ENCODE measurements at places on chromosomes 5 and 9.

DNA sequence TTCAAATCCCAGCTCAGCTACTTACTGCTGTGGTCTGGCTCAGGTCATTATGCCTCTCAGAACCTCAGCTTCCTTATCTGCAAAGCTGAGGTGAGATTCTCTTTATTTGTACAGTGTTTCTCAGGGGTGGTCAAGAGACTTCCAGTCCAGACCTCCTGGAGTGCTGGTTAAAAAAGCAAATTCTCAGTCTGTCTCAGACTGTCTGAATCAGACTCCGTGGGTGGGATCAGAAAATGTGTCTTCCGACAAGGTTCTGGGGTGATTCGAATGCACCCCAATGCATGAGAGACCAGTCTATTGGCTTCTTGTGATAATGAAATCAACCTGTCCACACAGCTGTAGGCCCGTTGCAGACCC is 137.7 kb upstream of the SMIM23 start:
- DNase-seq: no peak

- DNase-seq: no peak
These were observed 541.2 kb upstream of the TRPC7 start for GRCh38 chr5:136906545-136906944.

DNA sequence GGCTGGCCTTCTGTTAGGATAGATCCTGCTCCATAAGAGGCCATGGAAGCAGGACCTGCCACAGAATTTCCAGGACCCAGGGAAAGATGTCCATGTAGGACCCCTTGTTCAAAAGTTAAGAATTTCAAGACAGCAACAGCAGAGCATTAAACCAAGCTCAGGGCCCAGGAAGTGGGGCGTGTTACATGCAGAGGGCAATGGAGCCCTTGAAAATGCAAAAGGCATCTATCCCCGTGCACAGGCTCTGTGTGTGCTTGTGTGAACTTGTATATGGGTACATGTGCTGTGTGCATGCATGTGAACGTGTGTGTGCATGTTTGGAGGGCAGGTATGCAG is 14.4 kb upstream of the NKD2 start:
- DNase-seq: no peak

DNA sequence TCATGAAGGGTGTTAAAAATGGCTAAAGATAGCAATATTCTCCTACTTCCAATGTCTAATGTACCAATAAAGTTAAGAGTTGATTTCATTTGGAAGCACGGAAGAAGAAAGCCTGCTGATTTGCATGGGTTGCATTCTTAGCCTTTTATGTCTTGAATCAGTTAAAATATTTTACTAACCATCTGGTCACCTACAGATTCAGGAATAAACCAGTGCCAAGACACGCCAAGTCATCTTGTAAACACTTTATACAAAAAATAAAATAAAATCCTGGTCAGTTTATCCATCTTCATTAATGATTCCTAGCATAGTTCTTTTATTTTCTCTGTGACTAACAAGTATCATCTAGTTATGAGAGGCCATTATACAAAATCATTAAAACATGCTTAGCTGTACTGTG is 1031.6 kb upstream of the WWC1 start:
- DNase-seq: no peak

- no peak for DNase-seq
These were observed 50.4 kb downstream of the DAB2IP start for GRCh38 chr9:121701736-121702261.

DNA sequence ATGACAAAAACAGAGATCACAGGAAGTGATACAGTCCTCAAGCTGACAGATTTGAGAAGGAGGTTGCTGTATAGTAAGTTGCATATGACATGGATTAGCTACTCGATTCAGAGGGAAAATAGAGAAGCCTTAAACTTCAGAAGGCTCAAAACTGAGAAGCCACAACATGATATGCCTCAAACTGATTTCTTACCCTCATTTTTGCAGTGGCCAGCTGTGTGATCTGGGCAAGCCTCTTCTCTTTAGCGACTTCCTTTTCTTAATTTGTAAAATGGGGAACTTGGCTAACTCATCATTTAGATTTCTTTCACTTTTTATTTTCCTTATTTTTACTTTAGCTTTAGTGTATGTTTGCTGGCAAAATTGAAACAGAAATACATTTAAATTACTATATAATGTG is 421.1 kb downstream of the KIF4B start:
- no peak for DNase-seq

GRCh38 chr5:133499895-133500294 is 112.4 kb downstream of the FSTL4 start:
- no peak for DNase-seq

GRCh38 chr5:138339091-138339456 is 1.0 kb downstream of the FAM53C start:
- DNase-seq: no peak

- DNase-seq: peak; percentile 65
These were observed 60.1 kb upstream of the ITGA1 start for GRCh38 chr5:52727576-52727975.

DNA sequence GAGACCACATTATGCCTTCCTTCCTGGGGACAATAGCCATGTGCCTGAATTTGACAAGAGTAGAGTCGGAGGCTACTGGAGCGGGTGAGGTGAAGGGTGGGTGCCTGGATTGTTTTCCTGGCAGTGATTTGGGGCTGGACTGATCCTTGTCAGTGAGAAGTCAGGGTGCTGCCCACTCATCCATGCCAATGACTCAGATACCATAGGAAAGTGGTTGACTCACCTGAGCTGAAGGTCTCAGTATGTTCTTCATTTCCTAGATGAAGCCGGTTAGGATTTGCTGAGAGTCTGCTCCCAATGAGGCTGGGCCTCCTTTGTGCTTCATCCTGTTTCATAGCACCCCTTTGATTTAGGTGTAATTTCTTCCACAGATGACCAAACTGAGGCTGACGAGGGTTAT is 366.0 kb downstream of the KDM4C start:
- no peak for DNase-seq

DNA sequence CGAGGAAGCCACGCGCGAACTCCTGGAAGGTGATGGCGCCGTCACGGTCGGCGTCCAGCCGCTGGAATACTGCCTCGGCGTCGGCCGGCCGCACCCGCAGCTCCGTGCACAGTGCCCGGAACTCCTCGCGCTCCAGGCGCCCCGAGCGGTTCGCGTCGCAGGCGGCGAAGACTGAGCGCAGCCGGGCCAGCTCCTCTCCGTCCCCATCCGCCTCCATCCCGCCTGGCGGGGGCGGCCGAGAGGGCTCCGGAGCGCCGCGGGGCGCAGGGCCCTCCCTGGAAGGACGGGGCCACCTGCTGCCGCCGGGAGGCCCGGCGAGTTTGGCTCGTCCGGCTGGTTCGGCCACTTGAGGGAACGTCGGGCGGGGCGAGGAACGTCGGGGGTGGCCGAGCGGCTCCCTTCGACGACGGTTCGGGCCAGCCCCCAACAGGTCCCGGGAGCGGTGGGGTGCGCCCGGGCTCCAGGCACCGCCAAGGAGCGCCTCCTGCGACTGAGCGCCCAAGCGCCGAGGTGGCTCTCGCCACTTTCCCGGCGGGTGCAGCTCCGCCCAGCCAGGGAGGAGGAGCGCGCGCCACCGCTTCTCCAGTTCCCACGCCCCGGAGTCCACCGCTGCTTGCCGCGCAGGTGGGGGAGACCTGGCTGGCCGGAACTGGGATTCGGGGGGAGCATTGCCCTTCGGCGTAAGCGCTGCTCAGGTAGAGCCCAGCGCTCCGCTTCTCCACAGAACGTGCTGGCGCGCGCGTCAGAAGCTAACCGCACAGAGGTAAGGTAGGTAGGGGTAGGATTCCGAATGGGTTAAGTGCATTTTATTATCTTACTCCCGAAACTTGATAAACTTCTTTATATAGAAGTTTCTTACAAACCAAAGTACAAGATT is at the start of gene RASEF:
RASEF (minus strand) TSS at position 492 of the 877 bp plus-strand sequence; CDS start at position 217, 275 bp downstream.
- peak; percentile 35 for DNase-seq

DNA sequence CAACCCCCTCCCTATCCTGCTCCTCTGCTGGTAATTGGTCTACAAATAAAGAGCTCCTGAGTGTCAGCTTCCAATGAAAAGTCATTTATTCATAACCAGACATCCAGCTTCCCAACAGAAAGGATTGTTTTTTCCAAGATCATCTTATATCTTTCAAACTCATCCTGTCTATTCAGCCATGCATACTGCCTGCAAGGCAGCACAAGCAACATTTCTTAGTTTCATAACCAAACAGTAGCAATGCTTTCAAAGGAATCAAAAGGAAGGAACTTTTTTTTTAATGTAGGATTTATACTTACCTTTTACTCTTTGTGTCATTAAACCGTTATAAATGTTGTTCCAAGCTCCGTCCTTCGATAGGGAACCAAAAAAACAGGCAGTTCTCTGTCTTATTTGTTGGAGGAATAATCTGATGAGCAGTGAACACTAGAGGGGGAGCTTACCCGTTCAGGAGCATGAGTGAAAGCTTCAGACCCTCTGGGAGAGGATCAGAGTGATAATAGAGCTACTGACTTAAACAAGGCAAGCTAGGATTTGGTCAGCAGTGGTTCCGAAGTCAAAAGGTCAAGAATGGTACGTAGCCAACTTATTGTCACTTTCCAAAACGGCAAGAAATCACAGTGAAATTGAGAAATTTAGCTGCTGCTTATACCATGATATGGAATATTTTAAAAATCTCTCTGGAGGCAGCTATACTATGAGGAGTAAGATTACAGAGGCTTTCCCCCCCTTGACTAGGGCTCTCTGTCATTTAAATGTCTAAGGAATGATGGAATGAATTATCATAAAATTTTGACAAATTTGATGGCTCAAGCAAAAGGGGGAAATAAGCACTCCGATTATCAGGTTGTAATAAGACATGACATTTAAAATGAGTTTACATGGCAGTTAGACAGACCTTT is 892.9 kb downstream of the NR2F1-AS1 start:
- peak; percentile 4 for DNase-seq

GRCh38 chr5:94180761-94181160 is 437.6 kb downstream of the KIAA0825 start:
- no peak for DNase-seq

DNA sequence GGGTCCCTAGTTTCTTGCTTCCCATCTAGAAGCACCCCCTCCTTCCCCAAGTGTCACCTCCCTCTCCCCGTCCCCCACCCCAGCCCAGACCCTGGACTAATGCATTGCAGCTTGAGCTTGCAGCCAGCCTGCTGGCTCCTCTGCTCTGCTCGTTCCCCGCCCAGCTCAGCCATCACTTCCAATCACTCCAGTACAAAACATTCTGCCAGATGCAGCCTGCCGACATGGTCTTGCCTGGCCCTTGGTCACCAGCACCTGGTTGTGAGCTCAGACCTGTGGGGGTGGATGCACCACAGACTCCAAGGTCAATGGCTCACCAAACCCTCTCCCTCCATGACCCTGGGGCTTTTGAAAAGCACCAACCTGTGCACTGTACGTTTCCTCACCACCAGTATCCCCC is 172.9 kb upstream of the SMIM23 start:
- no peak for DNase-seq

DNA sequence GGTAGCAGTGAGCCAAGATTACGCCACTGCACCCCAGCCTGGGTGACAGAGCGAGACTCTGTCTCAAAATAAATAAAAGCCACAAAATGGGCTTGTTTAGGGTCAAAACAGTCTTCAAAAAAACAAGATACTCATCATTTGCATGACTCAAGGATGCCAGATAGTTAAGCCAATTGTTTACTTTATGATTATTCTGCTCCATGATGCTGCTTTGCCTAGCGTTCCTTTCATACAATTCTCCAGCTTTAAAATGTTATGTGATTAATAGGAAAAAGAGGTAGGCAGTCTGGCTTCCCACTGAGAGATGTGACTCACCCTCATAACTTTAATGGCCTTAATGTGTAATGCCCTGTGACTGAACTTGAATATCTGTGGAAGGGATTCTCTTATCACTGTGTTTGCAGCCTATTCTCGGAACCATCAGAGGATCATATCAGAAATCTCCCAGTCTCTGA is 364.6 kb upstream of the TRPC7 start:
- DNase-seq: peak; percentile 78

DNA sequence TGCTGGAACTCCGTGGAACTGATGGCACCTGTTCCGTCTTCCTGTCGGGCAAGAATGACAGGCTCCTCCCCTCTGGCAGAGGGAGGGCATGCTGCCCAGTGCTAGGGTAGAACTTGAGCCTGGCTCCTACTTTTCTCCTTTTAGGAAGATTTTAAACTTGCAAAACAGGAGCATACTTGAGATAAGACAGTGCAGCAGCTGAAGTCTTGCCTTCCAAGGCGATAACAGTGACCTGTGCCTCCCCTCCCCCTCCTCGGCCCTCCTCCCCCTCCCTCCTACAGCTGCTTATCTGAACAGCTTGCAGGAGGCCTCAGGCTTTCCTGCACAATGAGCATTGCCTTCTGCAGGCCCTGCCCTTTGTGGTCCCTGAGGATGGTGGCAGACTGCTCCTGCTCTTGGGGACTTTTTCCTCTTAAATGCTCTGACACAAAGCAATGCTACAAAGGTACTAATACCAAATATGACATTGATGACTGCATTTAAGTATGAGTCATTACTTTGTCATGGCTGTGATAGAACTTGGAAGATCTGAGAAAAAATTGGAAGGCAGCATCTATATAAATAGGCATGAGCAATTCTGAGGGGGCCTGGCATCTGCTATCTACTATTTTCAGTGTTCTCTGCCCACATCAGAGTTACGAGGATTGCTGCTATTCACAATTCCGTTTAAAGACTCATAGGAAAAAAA is 2.0 kb downstream of the GADD45G start:
- DNase-seq: no peak

Data from SW 1271 (cell line).